ENCODE measurements at places on chromosomes 3 and 15.

GRCh38 chr15:46778876-46779275 is 938.4 kb upstream of the SEMA6D start:
- no peak for DNase-seq

GRCh38 chr3:13480340-13481318 is 523 bp downstream of the HDAC11 start:
- no peak for DNase-seq

DNA sequence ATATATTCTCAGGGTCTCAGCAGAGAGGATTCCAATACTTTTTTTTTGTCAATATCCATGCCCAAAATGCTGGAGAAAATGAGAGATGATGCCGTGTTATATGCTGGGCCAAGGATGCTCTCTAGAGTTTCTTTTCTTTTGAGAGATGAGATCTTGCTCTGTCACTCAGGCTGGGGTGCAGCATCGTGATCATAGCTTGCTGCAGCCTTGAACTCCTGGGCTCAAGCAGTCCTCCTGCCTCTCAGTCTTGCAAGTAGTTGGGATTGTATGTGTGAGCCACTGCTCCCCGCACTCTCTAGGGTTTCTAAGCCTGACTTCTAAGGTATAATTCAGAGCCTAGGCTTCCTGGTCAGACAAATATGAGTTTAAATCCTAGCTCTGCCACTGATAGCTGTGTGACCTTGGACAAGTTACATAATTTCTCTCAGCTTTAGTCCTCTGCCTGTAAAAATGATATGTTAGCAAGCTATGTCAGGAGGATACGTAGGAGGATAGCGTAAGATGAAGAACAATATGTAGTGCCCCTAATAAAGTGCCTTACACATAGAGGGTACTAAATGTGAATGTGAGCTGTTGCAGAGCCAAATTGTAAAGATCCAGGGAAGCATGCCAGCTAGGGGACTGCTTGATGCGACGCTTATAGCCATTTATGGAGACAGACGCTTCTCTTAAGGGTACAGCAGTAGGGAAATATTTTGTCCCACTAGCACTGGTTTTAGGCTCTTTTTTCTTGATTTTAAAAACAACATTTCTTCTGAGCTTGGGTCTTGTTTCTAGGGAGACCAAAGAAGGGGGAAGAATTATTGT is 7.4 kb downstream of the STARD9 start:
- peak; percentile 23 for DNase-seq

- DNase-seq: no peak
Observed at GRCh38 chr15:60787837-60788691, 309.1 kb upstream of the ICE2 start.

DNA sequence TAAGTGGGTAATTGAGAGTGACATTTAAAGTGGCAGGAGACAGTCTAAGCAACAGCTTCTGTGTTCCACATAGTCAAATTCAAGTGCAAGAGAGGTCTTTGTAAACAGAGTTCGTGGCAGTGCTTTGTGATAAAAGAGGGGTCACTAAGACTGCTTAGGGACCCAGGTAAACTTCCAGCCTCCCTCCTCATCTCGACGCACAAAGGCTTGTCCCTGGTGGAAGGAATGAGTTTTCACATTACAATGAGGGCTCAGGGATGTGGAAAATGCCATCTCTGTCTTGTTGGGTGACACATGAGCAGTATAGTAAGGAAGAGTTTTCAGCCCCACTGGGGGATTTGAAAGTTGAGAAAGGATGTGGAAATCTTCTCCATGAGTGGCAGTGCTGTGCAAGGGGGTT is 7.3 kb downstream of the GMNC start:
- no peak for DNase-seq

- no peak for DNase-seq
Observed at GRCh38 chr15:72153269-72154000, 35.2 kb downstream of the SENP8 start.

DNA sequence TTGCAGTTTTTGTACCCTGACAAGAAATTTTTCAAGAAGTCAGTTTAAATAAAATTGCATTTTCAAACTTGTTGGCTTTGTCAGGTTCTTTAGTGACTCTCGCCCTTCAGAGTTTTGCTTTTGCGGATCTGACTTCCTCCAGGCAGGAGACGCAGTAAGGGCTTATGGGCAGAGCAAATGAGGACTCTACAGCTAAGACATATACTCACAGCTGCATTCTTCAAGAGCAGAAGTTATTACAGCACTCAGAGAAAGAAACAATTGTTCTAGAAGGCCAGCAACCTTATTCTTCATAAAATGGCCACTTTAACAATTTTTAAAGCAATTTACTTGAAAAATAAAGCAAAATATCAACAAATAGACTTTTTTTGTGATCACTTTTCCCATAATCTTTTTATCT is 438.8 kb upstream of the THRB start:
- DNase-seq: no peak

- DNase-seq: no peak
Observed at GRCh38 chr3:2423143-2423542, 324.5 kb downstream of the CNTN4 start.

DNA sequence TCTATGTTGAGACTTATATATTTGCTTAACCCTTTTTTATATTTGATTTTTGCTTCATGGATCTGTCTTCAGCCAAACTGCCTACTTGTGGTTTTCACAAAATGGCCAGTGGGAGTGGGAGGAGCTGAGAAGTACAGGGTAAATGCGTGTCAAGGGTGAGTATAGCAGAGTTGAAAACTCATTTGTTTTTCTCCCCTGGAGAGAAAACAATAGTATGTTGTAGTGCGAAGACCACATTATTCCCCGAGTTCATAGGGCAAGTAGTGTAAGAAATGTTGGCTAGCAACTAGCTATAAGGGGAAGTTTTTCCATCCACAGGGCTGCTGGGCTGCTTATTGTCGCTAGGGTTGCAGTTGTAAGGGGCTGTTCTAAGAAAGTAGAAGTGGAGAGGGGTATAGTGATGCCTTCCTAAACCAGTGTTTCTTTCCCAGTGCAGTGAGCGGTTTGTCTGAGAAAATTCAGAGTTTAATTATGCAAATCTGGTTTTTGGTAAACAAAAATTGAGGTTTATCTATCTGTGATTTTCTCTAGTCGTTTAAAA is 153.8 kb upstream of the AZI2 start:
- DNase-seq: no peak

DNA sequence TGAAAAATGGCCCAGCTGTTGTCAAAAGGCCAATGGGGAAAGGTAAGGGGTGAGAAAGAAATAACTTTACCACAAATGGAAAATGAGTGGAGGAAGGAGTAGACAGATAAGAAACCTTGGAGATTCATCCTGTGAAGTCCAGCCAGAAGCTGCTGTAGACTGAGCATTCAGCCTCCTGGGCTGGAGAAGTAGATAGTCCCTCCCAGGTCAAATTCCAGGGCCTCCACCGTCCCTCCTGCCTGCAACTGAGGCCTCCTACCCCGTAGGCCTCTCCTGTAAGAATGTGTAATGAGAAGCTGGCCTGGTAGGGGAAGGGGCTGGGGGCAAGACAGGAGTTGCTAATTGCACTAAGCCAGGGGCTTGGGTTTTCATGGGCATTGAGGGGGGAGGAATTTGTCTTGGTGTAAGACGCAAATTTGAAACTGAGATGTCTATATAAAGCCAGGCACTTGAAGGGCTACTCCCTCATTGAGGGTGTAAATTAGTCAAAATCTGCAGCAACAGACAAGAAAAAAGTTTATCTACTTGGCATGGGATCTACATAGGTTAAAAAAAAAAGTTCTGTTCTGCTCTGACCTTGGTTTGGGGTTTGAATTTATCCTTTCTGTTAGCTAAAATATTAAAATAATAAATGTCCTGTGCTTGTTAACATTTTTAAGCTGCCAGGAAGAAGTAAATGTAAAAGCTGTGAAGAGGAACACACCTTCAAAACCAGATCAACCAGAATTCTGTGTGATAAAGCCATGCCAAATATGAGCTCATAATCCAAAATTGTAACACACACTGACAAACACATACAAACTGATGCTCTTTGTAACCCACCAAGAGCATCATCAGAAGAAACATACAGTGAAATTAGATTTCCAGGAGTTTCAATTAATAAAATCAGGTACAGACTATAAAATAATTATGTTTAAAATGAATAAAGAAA is 1.7 kb upstream of the RBP2 start:
- DNase-seq: no peak

- no peak for DNase-seq
Observed at GRCh38 chr3:179184826-179185225, 36.7 kb downstream of the PIK3CA start.

- no peak for DNase-seq
Observed at GRCh38 chr3:165464736-165465135, 268.6 kb upstream of the SLITRK3 start.

DNA sequence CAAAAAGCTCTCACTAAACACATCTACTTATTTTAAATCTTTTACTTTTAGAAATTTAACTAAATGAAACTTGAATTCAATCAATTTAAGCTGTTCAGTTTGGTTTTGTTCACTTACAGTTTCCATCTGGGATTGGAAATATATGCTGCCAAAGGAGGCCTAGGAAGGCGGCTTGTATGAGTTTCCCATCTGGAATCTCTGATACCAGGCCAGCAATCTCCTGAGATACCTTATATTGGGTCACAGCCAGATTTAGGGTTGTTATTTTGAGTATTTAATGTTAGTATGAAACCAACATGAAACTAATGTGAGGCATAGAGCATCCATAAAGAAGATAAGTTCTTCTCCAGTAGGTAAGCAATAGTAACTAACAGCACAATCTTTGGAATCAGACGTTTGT is 94.6 kb downstream of the GMNC start:
- no peak for DNase-seq

DNA sequence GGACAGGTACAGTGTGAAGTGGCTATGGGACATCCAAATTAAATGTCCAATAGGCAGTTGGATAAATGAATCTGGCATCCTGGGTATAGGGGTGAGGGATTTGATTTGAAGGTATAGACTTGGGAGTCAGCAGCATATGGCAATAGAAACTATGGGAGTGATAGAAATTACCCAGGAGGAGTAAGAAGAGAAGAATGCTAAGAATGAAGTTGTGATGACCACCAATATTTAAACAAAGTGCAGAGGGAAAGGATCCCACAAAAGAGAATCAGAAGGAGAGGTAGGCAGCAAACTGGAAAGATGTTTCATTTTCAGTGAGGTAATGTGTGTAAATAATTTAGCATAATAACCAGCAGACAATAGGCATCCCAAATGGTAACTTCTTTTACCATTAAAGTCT is 13.8 kb upstream of the MSL2 start:
- DNase-seq: no peak

GRCh38 chr15:67852418-67852817 is 12.6 kb upstream of the RNU6-1 start:
- no peak for DNase-seq

DNA sequence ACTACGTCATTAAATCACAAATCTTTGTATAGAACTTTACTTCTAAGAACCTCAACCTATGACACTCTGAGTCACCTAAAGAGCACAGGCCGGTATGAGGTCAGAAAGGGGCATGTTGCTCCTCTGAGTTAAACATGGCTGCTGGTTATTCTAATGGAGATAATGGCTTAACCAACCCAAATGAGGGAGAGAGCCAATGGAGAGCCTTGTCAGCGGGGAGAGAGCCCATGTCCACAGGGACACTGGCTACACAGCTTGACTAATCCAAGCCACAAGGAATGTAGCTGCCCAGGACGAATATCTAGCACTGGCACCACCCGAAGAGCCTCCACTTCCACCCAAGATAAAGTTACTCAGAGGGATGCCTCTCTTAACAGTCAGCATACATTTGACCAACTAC is 77.0 kb upstream of the STAC start:
- DNase-seq: no peak

GRCh38 chr15:34483644-34484043 is 46.0 kb upstream of the GOLGA8A start:
- no peak for DNase-seq

GRCh38 chr15:89004726-89005030 is 83.6 kb upstream of the ABHD2 start:
- DNase-seq: no peak

- DNase-seq: no peak
Observed at GRCh38 chr3:49495023-49495422, 25.0 kb downstream of the DAG1 start.

- DNase-seq: no peak
Observed at GRCh38 chr3:117681619-117682018, 972.0 kb downstream of the TUSC7 start.

DNA sequence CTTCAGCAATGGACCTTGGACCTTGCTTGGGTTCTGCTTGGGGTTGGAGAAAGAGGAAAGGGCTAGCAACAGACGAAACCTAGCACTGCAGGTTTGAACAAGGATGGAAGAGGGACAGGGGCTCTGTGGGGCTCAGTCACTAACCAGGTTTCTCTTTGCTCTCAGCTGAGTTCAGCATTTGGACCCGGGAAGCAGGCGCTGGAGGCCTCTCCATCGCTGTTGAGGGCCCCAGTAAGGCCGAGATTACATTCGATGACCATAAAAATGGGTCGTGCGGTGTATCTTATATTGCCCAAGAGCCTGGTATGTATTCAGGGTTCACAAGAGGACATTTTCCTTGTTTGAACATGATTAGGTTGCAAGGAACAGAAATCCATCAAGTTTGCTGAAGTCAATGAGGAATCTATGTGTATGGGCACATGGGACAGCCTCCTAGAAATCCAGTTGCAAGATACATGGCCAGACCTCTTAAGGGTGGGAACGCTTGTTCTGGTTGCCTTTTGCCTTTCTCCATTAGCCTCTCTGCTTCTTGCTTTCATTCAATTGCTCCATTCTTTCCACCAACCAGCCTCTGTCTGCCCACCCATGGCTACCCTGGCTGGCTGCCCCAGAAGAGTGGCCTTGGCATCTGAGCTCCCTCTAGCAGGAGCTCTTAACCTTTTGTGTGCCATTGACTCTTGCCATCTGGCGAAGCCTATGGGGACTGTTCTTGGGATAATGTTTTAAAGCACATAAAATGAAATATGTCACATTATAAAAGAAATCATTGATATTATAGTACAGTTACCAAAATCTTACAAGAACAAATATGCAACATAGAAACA is 55.9 kb downstream of the DNASE1L3 start:
- peak; percentile 58 for DNase-seq

DNA sequence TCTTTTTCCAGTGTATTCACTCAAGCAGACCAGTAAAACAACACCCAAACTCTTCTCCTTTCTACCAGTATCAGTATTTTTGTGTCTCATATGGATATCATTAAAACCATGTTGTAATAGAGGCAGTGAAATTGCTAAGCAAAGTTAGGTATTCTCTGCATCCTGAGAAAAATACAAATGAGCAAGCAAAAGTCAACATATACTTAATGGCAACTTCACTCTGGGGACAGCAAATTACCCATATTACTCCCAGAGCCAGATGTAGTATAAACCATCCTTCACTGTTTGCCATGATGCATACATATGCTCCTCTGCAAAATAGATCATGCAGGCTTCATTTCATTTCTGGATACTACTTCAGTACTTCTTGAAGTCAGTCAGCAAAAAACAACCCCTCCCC is 22.1 kb downstream of the UBA5 start:
- no peak for DNase-seq

- no peak for DNase-seq
Observed at GRCh38 chr3:174100744-174101143, 703.2 kb downstream of the NLGN1 start.

GRCh38 chr15:29711531-29711930 is 110.7 kb downstream of the TJP1 start:
- DNase-seq: no peak

All from cerebellar nuclear complex (tissue), 1 donor.